ENCODE measurements at places on chromosomes 3 and 15.

- DNase-seq: no peak
Measured at GRCh38 chr15:81336568-81336967, 12.6 kb upstream of the STARD5 start.

GRCh38 chr3:94784274-94784673, 721.4 kb downstream of the NSUN3 start:
- no peak for DNase-seq

DNA sequence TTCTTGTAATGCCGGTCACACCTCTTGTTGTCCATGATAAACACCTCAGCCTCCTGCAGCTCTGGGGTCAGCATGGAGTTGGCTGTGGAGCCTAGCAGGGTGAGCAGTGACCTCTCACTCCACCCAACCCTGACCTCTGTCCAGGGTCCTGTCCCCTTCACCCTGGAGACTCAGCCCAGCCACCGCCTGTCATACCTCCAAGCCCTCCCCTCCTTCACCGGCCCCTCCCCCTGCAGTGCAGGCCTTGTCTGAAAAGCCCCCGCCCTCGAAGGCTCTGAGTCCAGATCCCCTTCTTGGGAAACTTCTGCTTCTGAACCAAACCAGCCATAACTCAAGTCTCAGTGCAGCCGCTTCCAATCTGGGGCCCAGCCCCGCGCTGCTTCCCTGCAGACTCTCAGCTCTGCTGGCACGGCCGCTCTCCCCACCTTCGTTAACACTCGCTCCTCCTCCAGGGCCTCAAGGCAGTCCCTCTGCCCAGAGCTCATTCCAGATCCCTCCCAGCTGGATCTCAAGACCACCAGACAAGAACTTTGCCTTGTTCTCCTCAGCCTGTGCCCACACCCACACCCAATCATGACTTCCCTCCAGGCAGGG, 25.4 kb upstream of the PRSS50 start:
- DNase-seq: no peak

GRCh38 chr3:7695049-7695448, 806.6 kb upstream of the LMCD1 start:
- no peak for DNase-seq

DNA sequence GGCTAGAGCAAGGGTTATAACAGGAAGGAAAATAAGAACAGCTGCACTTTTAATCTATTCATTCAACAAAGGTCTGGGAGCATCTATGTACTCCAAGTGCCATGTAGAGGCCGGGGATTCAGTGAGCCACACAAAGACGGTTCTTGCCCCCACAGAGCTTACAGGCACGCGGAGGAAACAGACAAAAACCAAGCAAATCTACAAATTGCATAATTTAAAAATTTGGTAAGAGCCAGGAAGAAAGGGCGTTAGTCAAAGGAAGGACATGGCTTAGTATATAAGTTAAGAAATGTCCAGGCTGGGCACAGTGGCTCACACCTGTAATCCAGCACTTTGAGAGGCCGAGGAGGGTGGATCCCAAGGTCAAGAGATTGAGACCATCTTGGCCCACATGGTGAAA, 10.4 kb upstream of the GREM1 start:
- DNase-seq: no peak

DNA sequence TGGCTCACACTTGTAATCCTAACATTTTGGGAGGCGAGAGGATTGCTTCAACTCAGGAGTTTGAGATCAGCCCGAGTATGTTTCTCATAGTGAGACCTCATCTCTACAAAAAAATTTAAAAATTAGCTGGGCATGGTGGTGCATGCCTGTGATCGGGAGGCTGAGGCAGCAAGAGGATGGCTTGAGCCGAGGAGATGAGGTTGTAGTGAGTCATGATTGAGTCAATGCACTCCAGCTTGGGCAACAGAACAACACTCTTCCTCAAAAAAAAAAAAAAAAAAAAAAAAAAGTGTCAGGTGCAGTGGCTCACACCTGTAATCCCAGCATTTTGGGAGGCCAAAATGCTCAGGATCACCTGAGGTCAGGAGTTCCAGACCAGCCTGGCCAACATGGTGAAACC, 2.4 kb downstream of the RPL39L start:
- DNase-seq: no peak

GRCh38 chr3:148147903-148148302, 549.8 kb upstream of the AGTR1 start:
- no peak for DNase-seq

DNA sequence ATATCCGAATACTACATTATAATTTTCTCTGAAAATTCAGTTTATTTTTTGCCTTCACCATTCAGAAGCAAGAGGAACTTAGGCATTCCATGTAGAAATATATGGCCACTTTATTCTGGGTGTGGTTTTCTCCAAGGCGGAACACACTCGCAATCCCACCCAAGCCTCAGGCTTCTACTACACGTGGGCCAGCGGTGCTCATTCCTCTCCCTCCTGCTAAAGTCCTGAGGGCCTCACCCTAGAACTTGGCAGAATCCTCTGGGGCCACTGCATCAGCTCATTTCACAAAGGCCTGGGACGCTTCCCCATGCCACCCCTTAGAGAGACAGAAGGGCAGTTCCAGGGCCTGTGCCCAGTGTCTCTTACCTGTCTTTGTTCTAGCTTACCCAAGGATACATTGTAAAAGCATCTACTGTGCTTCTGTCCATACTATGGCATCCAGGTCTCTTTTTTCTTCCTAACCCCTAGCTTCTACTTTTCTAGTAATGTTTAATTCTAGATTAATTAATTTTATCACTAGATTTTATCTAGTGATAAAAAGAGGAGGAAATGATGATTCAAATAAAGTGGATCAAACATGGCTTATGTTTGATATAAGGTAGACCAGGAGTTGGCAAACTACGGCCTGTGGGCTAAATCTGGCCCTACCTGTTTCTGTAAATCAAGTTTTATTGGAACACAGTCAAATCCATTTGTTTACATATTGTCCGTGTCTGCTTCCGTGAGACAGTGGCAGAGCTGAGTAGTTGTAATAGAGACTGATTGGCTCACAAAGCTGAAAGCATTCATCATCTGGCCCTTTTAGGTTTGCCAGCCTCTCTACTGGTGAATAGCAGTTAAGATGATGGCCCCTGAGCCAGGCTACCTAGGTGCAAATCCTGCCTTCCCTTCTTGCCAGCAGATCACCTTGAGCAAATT, 29.8 kb downstream of the LARS2 start:
- no peak for DNase-seq

- DNase-seq: no peak
Measured at GRCh38 chr15:61946778-61947177, 113.5 kb downstream of the VPS13C start.

- DNase-seq: no peak
Measured at GRCh38 chr3:178986456-178986855, 85.2 kb downstream of the ZMAT3 start.

- no peak for DNase-seq
Measured at GRCh38 chr15:100713163-100713867, 110.9 kb downstream of the ASB7 start.

GRCh38 chr15:46441294-46442062, 806.6 kb downstream of the SQOR start:
- no peak for DNase-seq
